Astrocyte of the cerebellum (primary cell): ENCODE measurements at places on chromosomes 7 and 10.
A peak's percentile ranks its signal among the peaks of the same experiment; 100 is the strongest.

DNA sequence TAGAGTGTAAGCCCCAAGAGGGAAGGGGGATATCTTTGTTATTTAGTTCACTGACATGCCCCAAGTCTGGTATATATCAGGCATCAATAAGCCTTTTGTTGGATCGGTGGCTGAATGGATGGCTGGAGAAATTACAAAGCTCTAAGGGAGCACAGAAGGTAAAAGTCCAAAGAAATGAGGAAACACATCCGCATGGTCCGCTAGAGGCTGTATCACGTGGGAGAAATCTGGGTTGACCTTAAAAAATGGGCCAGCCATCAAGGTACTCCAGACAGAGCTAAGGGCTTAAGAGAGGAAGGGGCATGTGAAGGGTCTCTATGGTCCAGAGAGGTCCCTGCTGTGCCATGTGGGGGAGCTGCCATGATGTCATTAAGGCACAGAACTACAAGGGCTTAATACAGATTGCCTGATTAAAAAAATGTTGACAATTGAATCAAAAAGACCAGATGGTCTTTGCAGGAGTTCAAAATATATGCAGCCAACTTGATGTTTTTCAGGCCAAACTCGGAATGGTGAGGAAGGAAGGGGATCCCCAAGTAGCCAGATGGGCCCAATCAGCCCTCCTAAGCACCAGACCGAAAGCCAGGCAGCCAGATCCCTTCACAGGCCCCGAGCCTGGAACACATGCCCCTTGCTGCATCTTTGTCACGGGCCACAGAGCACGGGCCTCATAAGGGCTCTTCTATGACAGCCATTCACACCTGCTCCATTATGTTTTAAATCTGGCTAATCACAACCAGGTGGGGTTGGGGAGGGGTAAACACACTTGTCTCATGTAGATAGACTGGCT lies 31.9 kb downstream of the SCRN1 start:
- DNase-seq, result no peak

DNA sequence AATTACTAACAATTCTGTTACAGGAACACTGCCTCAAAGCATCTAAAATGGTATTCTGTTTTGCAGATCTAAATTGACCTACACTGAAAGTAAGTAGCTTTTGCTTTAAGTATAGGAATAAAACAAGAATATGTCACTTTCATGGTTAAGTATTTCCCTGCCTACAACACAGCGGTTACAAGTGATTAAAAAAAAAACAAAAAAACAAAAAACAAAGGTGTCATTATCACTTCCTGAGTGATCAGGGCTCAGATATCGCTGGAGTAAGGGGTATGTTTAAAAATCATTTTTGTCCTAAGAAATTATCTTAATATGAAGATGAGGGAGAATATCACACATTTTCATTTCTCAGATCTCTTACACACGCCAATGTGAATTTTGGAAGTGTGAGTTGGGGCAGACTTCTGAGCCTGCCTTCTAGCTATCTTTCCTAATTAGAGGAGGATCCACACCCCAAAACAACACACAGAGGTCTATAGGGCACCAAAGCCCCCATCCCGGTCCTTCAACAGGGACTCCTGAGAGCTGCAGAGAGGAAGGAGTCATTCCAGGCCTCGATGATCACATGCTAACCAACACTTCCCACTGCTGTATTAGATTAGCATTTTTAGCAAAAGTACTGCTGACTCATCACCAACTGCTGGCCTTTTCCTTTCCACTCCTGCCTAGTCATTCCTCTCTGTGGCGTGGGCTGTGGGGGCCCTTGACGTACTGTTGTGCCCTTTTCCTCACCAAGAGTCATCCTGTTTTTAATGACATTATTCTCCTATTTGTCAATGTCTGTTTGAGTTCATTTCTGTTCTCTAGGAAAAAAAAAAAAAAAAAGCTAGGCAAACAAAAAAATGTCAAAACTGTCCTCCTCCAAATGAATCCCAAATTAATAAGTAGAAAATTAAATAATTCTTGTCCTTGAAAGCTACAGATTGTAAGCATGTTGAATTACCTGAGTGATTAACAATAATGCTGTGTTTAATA lies 31.2 kb downstream of the PRTFDC1 start:
- DNase-seq, result peak; percentile 88

- no peak for DNase-seq
Measured at GRCh38 chr7:148964483-148965267, 63.6 kb downstream of the PDIA4 start.

GRCh38 chr10:132270256-132270655 lies 37.5 kb downstream of the STK32C start:
- DNase-seq, result no peak

GRCh38 chr10:8910314-8910713 lies 855.8 kb downstream of the GATA3 start:
- DNase-seq, result no peak

- no peak for DNase-seq
Measured at GRCh38 chr7:100088621-100089457, at the start of gene COPS6. Gene COPS6 (plus strand): TSS chr7:100088969. CDS start chr7:100088991, 22 bp downstream.
